Muscle of arm (tissue), 14 donors: ENCODE measurements at places on chromosomes 4 and X. TPM values are rescaled to one million over a fixed set of nuclear protein-coding genes. Genes with fewer than 3 reads are reported as not detected.

The KCNIP4 gene
- 1.4 TPM for polyA plus RNA-seq

The PRRG1 gene
- 13.8 TPM for polyA plus RNA-seq

The TCP11X2 gene
- not detected for polyA plus RNA-seq

The MAP7D2 gene
- 2.0 TPM for polyA plus RNA-seq

The ETDA gene
- not detected for polyA plus RNA-seq

GRCh38 chr4:53908661-53909078 lies 155.7 kb downstream of the CHIC2 start:
- DNase-seq = no peak

DNA sequence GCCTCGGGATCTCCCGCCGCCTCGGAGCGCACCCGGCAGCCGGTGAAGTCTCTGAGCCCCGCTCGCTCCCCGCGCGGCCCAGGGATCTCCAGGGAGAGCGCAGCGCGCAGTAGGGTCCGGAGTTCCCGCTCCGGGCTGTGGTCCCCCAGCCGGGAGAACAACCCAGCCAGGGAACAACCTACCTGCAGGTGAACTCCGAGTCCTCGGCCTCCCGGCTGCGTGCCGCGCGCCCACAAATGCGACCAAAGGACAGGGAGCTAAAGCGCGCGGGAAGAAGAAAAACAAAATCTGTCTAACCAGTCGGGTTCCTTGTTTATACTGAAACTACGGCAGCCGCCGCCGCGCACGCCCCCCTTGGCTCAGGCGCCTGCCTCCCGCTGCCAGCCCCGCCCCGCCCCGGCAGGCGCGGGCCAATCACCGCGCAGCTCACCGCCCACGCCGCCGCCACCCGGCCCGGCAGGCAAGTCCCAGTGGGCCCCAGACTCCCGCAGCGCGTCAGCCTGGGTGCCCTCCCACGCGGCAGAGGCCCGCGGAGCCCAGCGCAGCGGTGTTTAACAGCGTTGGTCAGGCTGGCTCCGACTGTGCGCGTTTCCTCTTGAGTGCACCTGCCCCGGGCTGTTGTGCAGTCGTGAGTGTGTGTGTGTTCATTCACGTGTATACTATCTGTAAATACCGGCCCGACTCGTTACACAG lies at the start of gene RASGEF1B:
TSS of gene RASGEF1B (minus strand) at position 320 of the 693 bp plus-strand sequence. CDS start 12,399 bp downstream, outside the sequence.
- DNase-seq = peak; percentile 64

- DNase-seq = peak; percentile 48
These were observed 39.3 kb downstream of the RTL3 start for GRCh38 chrX:78619834-78620233.

DNA sequence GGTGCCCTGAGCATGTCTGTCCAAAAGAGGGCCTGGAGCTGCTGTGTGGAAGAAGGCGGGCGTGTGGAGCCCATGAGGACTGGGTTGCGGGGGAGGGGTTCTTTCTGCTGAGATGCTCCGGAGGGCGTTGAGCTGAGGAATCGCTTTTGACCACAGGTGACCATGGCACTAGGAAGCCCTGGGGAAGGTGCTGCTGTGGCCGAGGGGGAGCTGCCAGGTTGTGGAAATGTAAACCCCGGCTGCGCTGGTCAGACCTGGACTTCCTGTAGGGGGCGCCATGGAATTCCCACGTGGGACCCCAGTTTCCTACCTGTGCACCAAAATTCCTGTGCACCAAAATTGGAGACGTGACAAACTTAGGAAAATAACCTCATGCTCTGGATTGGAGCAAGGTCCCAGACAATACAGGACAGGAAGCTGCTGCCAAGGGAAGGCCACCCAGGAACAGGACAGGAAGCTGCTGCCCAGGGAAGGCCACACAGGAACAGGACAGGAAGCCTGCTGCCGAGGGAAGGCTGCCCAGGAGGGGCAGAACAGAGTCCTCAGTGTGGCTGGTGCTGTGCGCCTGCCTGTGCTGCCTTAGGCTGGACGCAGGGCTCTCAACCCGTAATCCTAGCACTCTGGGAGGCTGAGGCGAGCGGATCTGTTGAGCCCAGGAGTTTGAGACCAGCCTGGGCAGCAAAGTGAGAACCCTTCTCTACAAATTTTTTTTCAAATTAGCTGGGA lies 28.4 kb upstream of the UVSSA start:
- DNase-seq = no peak

DNA sequence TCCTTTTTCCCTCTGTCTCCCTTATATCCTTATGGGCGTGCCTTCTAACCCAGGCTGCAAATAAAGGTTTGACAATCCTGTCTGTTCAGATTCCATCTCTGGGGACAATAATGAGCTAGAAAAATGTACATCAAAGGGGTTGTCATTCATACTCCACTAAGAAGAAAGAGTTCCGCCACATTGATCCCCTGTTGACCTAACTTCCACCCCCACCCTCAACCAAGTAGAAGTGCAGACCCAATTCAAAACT lies 541 bp upstream of the GABRA3 start:
- no peak for DNase-seq

- DNase-seq = no peak
These were observed 58.1 kb downstream of the MAML3 start for GRCh38 chr4:140095694-140096482.

- DNase-seq = no peak
These were observed 697.4 kb downstream of the TRAM1L1 start for GRCh38 chr4:116387937-116388474.

- no peak for DNase-seq
These were observed 766.5 kb downstream of the C4orf33 start for GRCh38 chr4:129862461-129862860.

- DNase-seq = no peak
These were observed 205.1 kb upstream of the UGT8 start for GRCh38 chr4:114393295-114394038.

- no peak for DNase-seq
These were observed 81.6 kb upstream of the SH3RF1 start for GRCh38 chr4:169352360-169352759.

GRCh38 chr4:109691411-109691920 lies 11.8 kb downstream of the CASP6 start:
- DNase-seq = no peak

DNA sequence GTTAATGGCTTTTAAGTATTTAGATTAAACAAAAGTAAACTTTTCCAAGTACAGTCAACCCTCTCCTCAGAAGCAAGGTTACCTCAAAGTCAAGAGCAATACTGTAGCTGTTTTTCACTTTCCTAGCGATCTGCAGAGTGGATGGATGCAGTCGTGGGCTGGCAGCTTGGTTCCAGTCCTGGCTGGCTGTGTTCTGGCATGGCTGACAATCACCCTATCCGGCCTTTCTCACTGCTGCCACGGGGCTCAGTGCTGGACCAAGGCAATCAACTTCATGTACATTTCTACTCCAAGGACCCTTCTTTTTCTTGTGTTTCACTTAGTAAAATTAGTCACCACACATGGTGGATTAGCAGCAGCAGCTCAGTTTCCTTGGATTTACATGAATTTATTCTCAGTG lies 208.3 kb downstream of the GABRB1 start:
- no peak for DNase-seq

- no peak for DNase-seq
These were observed 46.2 kb downstream of the FAM9B start for GRCh38 chrX:8987672-8988250.

GRCh38 chr4:14919785-14920184 lies 82.5 kb upstream of the CPEB2 start:
- DNase-seq = no peak

DNA sequence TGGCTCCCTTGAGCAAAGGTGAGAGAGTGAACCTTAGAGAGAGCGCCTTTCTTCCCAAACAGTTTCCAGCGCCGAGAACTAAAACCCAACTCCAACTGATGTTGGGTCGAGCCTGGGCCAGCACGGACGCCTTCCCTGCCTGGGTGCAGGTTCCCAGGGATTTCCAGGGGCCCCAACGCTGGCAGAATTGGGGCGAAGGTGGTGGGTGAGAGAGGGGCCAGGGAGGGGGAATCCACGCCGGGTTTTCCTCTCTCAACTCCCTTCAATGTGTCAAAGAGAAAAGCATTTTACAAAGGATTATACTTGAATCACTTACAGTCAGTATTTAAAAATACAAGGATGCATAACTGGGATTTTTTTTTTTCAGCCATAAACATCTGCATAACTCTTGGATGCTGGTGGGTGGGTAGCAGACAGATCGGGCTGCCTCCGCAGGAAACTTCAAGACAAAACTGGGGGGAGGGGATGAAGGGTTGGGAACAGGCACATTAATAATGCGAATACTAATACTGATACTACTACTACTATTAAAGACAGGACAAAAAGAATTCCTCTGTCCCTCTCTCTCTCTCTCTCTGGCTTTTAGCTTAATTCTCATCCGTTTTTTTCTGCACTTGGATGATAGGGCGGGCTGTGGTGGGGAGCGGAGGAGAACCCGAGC lies 1.3 kb upstream of the ARX start:
- no peak for DNase-seq
